OCI-M1 (cell line): ENCODE measurements at places on chromosomes 1 and 21.

GRCh38 chr1:85282424-85282823 is 6.0 kb upstream of the BCL10 start:
- DNase-seq, result no peak

DNA sequence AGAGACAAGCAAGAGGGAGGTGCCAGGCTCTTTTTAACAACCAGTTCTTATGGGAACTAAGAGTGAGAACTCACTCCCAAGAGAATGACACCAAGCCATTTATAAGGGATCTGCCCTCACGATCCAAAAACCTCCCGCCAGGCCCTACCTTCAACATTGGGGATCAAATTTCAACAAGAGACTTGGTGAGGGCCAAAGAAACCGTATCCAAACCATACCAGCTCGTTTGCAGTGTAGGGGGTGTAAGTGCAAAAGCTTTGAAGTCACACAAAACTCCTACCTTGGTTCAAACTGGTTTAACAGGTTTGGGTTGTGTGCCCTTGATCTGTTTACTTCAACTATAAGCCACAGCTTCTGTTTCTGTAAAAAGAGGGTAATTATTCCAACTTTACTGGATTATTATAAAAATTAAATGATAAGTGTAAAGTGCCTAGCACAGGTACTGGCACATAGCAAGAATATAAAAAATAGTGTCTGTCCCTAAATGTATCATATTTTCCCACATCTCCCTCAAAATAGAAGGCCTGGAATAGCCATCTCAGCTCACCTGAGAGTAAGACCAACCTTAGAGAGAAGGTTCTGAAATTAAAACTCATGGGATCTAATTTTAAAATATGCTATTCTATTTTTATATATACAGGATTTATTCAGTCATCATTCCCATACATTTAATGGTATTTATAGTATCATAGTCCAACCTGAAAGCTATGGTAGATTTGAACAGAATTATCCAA is 7.0 kb upstream of the USP25 start:
- no peak for DNase-seq

GRCh38 chr21:14064296-14064645 is 146.5 kb downstream of the LIPI start:
- DNase-seq, result peak; percentile 19

- DNase-seq, result no peak
These were observed 47.3 kb upstream of the USP1 start for GRCh38 chr1:62389531-62389930.

DNA sequence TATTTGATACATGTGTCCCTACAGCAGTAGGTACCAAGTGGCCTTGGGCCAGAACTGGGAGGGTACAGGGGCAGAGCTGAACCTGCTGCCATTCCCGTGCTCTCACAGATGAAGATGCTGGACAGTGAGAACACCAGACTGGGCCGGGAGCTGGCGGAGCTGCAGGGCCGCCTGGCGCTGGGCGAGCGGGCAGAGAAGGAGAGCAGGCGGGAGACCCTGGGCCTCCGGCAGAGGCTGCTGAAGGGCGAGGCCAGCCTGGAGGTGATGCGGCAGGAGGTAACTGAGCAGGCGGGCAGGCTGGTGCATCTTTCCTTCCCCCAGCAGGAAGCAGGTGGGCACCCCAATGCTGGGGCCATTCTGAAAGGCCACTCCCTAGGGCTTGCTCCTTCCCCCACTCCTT is 21.9 kb downstream of the MFAP2 start:
- DNase-seq, result no peak

DNA sequence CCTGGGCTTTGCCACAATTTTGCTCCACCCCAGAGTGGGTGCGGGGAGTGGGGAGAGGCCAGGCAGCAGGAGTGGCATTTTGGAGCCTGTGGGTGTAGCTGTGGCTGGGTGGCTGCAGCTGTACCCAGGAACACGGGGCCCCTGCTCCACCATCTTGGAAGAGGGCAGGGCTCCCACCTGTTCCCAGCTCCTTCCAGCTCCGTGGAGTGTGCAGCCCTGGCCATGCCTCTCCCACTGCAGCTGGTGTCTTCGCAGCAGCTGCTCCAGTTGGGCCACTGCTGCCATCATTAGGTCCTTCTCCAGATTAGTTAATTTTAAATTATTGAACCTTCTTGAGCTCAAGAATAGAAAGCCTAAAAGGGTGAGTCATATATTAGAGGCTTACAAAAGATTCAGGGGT is 17.6 kb downstream of the FAM20B start:
- no peak for DNase-seq

GRCh38 chr1:93592551-93592949 is 89.1 kb downstream of the BCAR3 start:
- DNase-seq, result no peak

DNA sequence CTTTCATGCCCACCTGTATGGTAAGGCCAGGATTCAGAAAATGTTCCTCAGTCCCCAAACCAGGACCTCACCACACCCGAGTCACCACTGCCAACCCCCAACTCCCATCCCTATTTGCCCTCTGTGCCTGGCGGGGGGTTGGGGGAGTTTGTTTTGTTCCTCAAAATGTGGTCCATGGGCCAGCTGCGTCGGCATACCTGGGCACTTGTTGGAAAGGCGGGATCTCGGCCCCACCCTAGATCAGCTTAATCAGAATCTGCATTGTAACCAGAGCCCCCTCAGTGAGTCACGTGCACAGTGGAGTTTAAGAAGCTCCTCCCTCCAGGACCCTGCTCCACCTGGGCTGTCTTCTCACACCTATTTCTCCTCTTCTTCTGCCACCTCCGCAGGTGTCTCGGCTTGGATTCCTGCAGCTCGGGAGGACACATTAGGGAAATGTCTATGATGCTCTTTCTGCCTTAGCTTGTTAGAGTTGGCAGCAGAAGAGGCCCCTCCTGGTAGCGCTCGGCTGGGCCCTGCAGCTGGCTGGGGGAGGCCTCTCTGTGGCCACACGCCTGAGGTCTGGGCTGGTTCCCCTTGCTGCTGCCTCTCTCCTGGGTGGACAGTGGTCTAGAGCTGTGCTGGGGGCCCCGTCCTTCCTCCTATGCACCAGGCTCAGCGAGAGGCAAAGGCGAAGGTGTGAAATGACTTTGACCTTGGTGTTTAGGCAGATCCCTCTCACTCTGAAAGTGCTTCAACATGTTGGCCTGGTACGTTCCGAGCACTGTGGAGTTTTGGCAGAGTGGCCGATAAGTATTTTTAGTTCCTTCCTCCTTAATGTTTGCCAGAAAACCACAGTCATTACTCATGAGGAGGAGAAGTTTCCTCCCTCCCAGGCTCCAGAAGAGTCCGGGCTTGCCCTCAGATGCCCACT is 41.8 kb upstream of the CAMTA1 start:
- DNase-seq, result peak; percentile 85

GRCh38 chr1:85142753-85143152 is 58.1 kb downstream of the SYDE2 start:
- DNase-seq, result no peak

- no peak for DNase-seq
These were observed 22.7 kb upstream of the GNG12 start for GRCh38 chr1:67855961-67856360.

DNA sequence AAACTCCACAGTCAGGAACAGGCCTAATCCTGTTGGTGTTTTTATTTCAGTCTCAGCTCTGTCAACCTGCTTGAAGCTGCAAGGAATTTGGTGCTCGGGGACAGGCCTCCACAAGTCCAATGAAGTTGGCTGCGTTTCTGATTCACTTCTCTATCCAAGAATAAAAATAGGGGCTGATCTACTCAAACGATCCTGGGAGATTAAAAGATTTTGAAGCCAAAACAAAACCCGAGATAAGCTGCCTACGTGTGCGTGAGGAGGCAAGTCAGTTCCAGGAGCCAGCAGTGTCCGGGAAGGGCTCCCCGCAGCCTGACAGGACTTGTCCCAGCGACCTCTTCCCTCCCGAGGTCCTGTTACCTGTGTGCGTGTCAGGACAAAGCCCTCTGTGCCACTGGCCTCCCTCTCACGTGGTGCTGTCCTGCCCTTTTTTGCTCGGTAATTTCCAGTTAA is 98.0 kb downstream of the ETS2 start:
- DNase-seq, result no peak

DNA sequence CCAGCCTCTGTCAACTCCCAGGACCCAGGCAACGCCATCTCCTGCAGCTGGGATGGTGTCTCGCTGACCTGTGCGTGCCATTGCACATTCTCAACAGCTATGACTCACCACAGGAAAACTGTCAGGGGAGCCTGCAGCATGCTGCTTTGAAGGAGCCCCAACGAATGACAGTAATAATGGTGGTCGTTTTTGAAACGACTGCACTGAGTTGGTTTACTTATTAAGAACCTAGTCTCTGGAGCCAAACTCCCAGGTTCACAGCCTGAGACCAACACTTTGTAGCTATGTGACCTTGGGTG is 21.6 kb downstream of the TCEA3 start:
- DNase-seq, result no peak
